ENCODE measurements at places on chromosomes 5 and 9.
A peak's percentile ranks its signal among the peaks of the same experiment; 100 is the strongest.

DNA sequence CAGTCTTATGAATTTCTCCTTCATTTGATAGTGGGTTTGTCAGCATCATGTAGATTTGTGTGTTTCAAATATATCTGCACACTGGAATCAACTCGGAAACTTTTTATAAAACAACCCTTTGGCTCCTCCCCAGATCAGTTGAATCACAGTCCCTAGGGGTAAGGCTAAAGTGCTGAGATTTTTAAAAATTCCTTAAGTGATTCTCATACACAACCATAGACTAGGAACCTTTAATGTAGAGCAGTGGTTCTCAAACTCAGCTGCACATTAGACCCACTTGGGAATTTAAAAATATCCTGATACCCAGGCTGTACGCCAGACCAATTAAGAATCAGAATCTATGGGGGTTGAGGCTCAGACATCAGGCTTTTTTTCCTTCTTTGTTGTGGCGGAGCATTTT, 17.5 kb upstream of the JAK2 start:
- no peak for DNase-seq

DNA sequence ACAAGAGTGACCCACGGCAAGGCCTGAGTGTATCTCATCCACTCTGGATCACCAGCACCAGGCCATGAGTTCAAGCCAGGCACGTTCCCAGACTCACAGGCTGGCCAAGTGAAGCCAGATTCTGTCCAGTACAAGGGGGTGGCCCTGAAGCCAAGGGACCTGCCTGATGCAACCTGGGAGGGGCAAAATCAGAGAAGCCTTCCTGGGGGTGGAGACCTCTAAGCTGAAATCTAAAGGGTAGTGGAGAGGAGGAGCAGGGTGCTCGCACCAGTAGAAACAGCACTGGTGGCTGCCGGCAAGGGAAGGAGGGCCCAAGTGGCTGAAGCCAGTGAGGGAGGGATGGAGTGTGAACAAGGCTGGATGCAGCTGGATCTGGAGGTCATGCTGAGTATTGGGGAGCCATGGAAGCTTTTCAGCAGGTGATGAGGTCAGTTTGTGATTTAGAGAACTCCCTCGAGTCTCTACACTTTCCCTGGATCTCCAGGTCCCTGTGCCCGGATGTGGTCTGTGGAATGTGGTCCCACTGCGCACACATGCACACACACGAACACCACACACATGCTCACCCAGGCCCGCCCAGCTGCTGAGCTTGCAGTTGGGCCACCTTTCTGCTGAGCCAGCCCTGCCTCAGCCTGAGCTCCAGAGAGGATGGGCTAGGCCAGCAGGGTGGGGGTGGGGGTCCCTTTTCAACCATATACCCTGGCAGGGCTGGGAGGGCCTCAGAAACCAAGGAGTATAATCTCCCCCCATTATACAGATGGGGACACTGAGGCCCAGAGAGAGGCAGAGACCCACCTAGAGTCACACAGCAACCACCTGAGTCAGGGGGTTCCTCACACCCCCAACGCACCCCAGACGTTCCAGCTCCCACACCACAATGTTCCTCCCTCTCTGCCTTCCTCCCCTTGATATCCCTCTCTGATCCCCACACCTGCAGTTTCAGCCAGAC, 1.6 kb downstream of the PIP5KL1 start:
- no peak for DNase-seq

DNA sequence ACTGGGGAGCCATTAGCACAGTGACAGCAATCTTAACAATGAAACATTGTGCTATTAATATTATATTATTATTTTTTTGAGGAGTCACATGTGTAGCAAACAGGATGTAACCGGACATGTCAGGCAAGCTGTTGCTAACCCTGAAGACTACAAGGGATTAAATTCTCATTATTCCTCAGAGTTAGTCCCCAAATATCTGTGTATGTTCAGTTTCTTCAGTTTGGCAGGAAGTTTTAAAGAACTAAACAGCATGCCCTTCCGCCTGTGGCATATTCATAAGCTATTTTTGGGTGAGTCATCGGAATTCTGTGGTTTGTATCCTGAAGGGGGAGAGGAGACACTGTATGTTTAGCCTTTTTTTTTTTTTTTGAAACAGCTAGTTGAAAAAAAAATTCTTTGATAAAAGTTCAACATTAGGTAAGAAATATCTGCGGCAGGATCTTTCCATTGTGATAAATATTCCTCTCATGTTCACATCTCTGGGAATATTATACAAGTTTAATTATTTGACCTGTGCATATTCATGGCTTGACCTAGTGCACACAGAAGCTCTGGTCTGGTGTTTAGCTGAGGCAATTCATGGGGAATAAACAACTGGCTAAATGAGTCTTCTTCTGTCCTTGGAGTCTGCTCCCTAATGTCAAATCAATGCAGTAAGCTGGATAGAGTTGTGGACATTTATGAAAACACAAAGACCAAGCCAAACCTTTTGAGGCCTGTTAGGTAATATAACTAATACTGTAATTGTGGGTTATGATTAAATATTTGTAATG, 202.7 kb upstream of the CDKN2B start:
- no peak for DNase-seq

- DNase-seq: no peak
Measured at GRCh38 chr5:148697180-148697808, 43.0 kb upstream of the HTR4 start.

GRCh38 chr5:172339264-172340180, 56.0 kb upstream of the UBTD2 start:
- DNase-seq: no peak

DNA sequence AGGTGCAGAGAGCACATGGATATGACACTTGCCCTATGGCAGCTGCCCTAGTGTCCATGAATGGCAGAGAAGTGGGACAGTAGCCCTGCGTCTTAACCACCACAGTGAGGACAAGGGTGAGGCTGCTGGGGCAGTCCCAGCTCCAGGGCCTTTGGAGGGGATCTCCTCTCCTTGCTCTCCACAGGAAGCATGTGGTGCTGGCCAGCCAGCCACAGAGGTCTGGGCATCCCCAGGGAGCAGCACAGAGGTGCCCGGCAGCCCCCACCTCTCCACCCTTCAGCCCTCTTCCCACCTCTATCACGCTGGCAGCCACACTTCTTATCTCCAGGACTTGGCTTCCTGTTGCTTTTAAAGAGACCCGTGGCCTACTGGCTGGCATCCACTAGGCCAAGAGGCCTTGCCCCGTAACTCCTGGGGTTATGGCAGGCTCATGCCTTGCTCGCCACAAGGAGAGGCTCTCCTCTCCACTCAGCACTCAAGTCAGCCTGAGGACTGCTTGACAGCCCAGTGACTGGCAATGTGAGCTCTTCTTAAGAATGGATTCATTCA, 21.9 kb downstream of the CSF2 start:
- DNase-seq: no peak

DNA sequence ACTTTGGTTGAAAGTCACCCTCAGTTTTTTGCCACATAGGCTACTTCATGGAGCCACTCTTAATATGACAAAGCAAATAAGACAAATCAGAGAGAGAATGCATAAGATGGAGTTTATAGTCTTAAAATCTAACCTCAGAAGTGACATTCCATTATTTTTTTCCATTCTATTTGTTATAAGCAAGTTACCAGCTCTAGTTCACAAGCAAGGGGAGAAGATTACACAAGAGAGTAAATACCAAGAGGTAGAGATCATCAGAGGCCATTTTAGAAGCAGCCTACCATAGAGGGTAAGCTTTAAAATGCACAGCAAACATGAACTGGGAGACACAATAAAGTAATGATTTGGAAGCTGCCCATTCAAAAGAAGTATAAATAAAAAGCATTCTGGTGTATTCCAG, 651.3 kb upstream of the MEF2C start:
- DNase-seq: no peak

- no peak for DNase-seq
Measured at GRCh38 chr5:6582507-6583048, 50.3 kb downstream of the NSUN2 start.

DNA sequence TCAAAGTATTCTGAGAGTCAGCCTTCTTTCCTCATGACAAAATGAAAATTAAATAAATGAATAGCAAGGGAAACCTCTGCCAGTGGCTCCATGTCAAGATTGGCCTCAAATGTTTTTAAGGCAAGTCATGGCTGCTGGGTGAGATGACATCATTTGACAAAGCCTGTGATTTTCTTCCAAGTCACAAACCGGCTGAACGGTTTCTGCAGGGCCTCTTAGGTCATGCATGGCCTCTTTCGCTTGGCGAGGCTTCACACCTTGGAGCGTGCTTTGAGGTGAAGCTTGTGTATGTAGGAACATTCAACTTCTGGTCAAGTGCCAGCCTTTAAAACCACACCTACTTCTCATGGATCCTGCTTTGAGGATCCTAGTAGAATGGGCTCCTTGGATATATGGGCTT, 161.0 kb upstream of the ZNF618 start:
- no peak for DNase-seq

- no peak for DNase-seq
Measured at GRCh38 chr5:7377761-7378160, 18.2 kb upstream of the ADCY2 start.

GRCh38 chr5:96657068-96657467, 5.1 kb upstream of the CAST start:
- peak; percentile 44 for DNase-seq

GRCh38 chr5:105917189-105917588, 1753.5 kb downstream of the EFNA5 start:
- no peak for DNase-seq

GRCh38 chr5:52041842-52042241, 658.6 kb downstream of the ISL1 start:
- no peak for DNase-seq
